ENCODE measurements at places on chromosomes 1 and 21.

DNA sequence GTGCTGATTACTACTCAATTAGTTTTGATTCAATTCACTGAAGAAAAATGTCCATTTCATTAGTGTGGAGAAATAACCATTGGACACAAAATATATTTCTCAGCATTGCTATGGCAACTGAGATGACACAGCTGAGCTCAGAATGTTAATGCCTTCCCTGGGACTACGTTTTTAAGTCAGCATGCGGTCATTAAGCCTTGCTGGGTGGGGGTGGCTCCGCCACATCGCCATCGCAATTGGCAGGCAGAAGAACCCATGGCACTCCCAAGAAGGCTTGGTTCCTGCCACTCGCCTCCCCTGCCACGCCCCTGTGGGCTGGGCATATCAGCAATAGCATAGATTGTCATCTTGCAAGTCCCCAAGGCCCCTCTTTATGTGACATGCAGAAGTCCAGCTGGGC is 256.7 kb upstream of the CAMK1G start:
- DNase-seq = no peak

GRCh38 chr1:15858672-15859372 is 11.3 kb downstream of the SPEN start:
- no peak for DNase-seq

DNA sequence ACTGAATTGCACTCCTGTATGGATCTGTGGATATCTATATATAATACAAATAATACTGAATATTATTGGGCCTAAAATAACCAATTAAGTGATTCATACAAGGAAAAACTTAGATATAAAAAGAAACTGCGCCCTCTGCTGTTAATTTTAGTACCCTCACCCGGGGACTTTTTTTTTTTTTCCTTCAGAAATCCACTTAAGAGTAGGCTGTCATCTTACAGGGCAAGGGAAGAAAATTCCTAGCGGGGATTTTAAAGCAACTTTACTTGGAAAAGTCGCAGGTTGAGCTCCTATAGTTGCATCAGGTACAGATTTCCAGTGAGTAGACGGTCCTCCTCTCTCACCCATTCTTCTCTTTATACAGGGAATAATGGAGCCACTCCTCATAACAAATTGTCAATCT is 1.3 kb downstream of the NTNG1 start:
- no peak for DNase-seq

GRCh38 chr1:53310847-53311681 is 16.8 kb downstream of the LRP8 start:
- no peak for DNase-seq

GRCh38 chr1:99737016-99737415 is 29.4 kb downstream of the FRRS1 start:
- DNase-seq = no peak

GRCh38 chr1:67685558-67686266 is 711 bp downstream of the GADD45A start:
- peak; percentile 56 for DNase-seq

GRCh38 chr1:37945743-37946702 is 830 bp downstream of the INPP5B start:
- DNase-seq = no peak

GRCh38 chr1:26938659-26939025 is 17.1 kb downstream of the NUDC start:
- DNase-seq = no peak

DNA sequence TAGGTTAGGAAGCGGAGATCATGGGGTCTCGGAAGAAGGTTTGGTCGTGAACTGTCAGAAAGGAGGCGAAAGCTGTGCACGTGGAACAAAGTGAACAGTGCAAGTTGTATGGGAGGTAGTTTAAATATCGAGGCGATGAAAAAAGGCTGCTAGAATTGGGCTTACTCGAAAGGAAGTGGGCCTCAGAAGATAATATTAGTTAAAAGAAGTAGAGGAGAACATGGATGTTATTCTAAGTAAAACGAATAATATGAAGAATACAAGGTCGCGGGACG is 571 bp downstream of the WDR3 start:
- DNase-seq = no peak

DNA sequence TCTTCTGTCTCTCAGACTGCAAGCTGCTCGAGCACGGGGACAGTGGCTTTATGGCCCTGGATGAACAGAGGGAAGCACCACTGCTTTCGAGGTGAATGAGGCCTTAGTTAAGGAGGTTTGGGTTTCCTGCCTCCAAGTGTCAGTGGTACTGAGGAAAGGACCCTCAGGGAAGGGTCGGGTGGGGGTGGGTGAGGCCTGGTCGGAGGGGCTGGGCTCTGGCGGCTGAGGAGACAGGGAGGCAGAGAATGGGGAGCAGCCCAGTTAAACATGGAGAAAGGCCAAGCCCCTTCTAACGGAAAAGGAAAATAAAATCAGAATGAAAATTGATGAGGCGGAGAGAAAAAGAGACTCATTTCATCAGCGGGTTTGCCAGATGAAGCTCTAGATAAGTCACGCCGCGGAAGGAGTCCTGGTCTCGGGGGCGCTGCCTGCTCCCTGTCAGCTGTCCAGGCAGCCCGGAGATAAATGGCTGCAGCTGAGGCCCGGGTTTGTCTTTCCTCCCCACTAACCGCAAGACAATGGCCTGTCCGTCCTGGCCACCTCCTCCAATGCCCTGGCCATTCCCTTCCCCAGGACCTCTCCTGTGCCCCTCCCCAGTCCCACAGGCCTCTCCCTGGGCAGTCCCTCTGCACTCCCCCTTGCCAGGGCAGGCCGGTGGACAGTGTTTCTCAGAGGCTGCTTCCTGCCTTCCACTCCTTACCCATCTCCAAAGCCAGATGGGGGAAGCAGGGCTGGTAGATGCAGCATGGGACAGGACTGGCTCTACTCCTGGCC is 55.2 kb downstream of the LRRN2 start:
- no peak for DNase-seq

DNA sequence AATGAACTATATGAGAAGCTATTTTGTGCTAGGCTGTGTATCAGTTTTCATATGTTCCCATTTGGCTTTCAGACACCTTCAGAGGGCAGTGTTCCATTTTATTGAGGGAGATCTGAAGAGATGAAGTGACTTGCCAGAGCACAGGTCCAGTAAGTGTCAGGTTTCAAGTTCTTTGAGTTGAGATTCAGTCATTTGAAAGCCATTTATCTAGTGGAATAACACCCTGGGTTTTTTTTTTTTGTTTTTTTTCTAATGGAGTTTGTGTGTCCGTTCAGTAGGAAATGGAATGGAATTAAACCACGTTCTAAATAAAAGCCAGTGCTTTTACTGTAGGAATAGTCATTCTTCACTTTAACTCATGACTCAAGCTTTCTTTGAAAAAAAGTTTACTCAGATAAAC is 652.9 kb upstream of the USP24 start:
- no peak for DNase-seq

GRCh38 chr1:110548381-110548780 is 29.4 kb upstream of the KCNA10 start:
- DNase-seq = no peak

- DNase-seq = no peak
Measured at GRCh38 chr1:153733970-153734369, 6.1 kb downstream of the INTS3 start.

- no peak for DNase-seq
Measured at GRCh38 chr1:31860581-31860980, 44.8 kb upstream of the SPOCD1 start.

- DNase-seq = no peak
Measured at GRCh38 chr1:201015551-201016091, 7.9 kb downstream of the KIF21B start.

DNA sequence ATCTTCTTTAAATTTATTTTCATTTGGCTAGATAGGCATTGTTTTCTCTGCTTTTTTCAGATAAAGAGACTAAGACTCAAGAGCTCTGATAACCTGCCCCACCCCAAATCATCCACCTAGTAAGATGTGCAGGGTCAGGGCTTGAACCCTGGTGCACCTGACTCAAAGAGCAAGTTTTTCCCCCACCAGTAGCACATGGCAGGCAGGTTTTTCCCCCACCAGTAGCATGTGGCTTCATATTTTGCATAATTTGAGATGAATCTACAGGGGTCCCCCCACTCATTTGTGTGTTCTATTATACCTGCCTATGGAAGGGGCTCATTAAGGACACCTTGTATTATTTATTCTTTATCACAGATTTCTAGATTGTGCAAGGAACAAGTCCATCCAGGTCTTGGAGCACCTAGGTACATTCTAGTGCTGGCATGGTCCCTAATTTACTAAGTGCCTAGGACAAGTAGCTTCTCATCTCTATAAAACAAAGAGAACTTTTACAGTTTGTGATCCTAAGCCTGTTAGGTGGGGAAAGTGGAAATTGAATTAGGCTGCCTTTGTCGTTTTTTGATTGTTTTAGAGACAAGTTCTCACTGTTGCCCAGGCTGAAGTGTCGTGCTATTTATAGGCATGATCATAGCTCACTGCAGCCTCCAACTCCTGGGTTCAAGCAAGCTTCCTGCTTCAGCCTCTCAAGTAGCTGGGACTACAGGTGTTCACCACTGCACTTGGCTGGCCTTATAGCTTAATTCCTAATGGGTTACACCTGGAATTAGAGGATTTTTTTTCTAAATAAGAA is 13.2 kb upstream of the CTSE start:
- no peak for DNase-seq

DNA sequence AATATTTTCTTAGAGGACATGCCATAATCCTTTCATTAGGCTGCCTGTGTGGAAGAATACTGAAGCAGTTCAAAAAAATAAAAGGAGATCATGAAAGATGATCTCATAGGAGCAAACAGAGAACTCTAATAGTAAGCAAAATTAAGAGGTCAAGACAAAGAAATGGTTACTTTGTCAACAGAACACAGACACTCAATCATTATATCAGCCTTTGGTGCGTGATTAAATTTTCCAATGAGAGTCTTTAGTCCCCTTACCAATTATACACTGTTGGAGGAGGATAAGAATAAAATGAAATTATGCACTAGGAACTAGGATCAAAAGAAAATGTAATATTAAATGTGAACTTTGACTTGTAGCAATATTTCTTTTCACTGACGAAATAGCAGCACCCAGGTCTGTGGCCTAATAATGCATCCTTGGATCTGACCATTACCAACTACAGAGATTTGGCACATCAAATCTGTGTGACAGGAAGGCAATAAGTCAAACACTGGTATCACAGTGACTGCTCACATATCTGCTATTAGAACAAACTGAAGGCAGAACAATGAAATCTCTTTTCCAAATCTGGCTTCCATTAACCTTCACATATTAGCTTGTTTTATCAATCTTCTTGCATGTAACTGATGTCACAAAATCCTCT is 1812.9 kb downstream of the PLA2G4A start:
- DNase-seq = no peak

DNA sequence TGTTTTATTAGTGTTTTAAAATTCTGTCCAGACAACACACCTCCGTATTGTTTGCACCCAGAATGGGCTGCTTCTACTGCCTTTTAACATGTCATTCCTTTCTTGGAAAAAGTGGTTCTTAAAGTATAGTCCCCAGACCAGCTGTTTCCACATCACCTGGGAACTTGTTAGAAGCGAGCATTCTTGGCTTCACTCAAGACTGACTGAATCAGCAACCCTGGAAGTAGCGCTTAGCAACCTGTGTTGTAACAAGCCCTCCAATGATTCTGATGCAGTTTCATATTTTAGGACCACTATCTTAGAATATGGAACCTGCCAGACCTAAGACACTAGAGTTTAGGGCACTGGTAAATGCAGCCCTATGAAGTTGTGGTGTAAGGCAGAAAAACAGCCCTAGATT is 6.0 kb upstream of the PPIE start:
- no peak for DNase-seq

DNA sequence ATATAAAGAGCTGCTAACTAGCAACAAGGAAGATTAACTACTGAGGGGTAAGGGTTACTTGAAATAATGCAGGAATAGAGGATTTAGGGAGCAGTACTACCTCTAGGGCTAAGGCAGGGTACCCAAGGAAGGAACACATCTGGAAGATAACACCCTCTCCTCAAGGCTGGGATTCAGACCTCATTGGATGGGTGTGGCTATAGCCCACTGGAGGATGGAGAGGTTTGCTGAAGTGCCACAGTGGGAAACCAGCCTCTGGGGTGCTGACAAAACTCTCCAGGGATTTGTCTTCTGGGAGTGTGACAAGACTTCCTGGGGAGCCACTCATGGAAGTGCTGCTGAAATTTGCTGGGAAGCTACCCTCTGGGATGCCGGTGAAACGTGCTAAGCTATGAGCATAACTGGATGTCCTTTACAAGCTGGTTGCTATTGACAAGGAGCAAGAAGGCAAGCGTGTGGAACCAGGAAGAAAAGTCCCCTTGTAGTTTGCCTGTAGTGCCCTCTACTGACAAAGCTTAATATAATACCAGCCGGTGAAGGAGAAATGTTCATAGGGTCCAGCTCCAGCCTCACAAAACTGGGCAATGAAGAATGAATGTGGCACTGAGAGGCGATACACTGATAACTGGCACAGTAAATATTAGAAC is 122.8 kb upstream of the USP24 start:
- DNase-seq = no peak

DNA sequence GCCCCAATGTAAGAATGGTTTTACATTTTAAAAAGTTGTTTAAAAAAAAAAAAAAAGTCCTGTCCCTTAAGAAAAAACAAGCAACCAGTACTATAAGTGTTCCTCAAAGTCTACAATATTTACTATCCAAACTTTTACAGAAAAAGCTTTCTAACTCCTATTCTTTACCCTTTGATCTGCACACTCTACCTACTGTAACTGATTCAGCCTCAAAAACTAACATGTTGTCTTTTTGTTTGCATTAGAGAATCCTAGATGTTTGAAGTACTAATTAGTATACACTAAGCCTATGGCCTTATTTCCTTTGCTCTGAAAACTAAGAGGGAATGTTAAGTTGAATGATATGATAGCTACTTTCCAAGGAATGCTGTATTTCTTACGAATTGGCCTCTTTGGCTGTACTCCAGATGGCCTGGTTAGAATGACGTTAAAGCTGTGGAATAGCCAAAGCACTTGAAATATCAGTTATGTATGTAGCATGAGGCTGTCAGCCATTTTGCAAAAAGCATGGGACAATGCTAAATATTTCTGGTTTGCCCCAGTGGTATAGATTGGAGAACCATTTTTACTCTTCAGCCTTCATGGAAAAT is 234.8 kb downstream of the GPR52 start:
- no peak for DNase-seq

DNA sequence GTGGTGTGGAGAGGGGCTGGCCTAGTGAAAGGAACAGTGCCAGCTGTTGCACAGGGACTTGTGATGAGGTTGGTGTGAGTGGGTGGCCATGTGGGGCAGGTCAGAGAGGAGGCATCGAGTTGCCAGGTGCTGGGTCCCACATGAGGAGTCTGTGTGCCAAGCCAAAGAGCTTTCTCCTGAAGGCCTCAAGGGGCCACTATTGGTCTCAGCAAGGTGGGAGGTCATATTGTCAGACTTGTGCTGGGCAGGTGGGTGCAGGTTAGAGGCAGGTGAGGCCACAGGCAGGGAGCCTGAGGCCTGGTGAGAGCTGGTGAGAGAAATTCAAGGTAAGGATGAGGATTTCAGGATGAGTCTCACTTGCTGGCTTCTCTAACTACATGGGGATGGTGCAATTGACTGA is 256.8 kb downstream of the DISC1 start:
- no peak for DNase-seq

- DNase-seq = no peak
Measured at GRCh38 chr1:30318864-30319718, 404.3 kb downstream of the MATN1 start.

Measured in activated T-helper 9 cell treated with anti-CD3 and anti-CD28 coated beads, Interleukin-2, amount 50 U/mL, for 16 hours (primary cell).